CD14-positive monocyte (primary cell): ENCODE measurements at places on chromosomes 12 and 14.

- DNase-seq, result no peak
Measured at GRCh38 chr12:15368812-15369211, 46.5 kb downstream of the PTPRO start.

- no peak for DNase-seq
Measured at GRCh38 chr14:103856607-103857006, 9.2 kb upstream of the PPP1R13B start.

DNA sequence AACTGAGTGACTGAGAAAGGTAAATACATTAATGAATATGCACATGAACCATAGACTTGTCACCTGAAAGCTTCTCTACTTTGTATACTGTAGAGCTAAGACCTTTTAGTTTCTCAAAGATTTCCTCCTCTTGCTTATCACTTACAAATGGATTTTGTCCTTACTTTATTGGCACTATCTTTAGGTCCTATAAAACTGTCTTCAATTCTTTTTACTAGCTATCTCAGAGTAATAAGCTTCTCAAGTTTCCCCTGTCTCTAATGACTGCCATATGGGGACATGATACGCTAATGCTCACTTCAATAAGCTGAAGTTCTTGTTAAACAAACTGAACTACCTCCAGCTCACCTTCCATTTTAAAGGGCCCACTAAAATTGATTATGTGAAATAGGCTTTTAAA, 468.2 kb upstream of the CCDC196 start:
- no peak for DNase-seq

DNA sequence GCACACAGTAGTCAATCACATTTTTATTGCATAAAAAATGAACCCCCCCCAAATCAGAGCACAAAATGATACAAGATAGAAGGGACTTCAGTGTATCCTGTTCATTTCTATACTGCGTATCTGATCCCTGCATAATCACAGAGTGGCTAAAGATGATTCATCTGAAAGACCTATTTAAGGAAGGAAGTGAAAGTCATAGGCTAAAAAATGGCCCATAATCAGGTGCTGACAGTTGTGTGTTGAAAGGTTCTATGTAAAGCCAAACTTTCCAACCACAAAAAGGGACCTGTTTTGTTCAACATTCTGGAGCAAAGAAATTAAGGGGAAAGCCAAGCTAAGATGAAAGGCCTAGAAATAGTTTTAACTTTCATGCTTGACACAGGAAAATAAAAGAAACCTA, 147.8 kb upstream of the ATP2B1 start:
- DNase-seq, result peak; percentile 80

DNA sequence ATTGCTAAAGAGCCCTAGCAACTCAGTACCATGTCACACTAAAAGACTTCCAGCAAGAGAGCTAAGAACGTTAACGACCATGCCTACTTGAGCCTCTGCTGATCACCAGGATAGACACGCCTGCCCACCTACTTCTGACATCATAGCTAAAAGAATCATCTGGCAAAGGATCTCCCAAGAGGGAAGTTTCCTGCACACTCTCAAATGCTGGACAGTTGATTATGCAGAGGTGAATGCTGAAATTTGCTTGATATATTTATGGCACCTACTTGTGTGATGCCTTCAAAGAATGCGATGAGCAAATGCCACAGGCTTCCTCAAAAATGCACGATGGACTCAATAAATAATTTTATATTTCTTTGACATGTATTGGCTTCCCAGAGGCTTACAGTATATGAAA, 113.6 kb downstream of the GALC start:
- no peak for DNase-seq

DNA sequence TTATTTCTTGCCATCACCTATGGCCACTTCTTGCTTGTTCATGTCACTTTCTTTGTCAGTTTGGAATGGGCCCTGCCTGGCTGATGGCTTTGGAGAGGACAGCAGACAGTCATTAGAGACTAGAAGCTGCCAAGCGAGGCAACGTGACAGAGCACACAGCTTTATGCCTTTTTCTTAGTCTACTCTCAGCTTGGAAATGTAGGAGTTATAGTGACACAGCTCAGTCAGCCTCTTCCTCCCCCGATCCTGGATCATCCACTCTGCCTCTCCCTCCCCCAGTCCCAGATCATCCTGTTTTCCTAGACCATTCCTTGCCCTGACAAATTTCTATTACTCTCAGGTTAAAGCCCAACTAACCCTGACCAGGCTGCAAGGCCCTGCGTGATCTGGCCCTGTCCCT, 26.6 kb downstream of the ETV6 start:
- DNase-seq, result no peak

GRCh38 chr12:10554228-10554755, 48.6 kb downstream of the EIF2S3B start:
- DNase-seq, result no peak

DNA sequence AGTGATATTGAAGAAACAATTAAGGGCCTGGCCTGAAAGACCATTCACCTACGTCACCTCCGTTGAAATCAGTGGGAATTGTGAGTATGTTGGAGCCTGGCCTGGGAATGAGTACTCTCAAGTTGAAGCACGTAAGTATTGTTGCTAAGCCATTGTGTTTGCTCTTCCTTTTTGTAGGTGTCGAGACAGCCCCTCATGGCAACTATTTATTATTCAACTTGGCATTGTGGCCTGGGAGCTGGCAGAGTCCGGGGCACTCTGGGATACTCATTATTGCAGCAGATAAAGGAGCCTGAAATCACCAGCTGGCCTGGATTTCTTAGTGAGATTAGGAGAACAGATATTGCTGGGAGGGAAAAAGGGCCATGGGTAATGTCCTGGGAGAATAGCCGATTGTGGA, 147.4 kb downstream of the C12orf75 start:
- no peak for DNase-seq
